Activated T-cell treated with anti-CD3 and anti-CD28 coated beads for 4 hours (primary cell): ENCODE measurements at places on chromosomes 6 and 20.

GRCh38 chr6:11953641-11954040, 58.5 kb upstream of the HIVEP1 start:
- no peak for DNase-seq

DNA sequence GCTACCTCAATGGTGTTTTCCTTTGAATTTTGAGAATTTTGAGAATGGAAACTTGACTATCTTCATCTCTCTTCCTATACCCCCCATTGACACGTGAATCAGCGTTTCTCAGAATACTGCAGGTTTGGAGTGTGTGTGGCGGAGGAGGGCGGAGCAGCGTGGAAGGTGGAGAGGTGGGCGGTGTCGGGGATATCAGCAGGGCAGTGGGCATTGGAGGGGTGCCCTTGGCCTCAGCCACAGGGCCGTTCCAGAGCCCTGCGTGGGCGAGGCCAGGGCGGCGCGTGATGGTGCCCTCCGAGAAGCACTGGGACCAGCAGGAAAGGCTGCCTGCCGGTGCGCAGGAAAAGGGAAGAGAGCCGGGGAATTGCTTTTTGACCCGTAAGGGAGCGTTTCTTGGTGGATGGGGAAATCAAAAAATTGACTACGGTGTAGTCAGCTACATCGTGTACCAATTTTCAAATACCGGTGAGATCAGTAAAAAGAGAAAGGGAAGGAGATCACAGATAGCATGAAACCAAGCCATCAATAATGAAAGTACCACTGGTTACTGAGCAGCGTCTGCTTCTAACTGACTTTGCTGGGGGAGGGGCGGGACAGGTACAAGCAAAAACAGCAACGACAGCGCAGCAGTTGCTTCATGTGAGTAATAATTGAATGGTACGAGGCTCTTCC, 82.7 kb upstream of the DUSP22 start:
- no peak for DNase-seq

- DNase-seq: no peak
Observed at GRCh38 chr6:108966855-108967755, 118.9 kb downstream of the ARMC2 start.

- no peak for DNase-seq
Observed at GRCh38 chr6:134719911-134720310, 230.0 kb downstream of the ALDH8A1 start.

DNA sequence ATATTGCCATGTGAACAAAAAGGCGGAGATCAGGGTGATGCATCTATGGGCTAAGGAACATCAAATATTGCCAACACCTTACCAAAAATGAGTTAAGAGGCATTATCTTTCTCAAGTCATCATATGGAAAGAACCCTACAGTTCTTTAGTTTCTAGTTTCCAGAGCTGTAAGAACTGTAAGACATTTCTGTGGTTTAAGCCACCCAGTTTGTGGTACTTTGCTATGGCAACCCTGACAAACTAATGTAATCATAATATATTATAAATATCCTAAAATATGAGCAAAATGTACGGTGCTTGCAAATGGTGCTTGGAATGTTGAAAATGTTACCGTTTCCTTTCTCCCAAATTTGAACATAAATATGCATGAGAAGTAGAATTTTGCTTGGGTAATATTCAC, 349.6 kb downstream of the PHF3 start:
- DNase-seq: no peak

- no peak for DNase-seq
Observed at GRCh38 chr6:81790034-81790433, 37.6 kb upstream of the TENT5A start.

- no peak for DNase-seq
Observed at GRCh38 chr6:64310214-64310613, 674.6 kb downstream of the PHF3 start.

DNA sequence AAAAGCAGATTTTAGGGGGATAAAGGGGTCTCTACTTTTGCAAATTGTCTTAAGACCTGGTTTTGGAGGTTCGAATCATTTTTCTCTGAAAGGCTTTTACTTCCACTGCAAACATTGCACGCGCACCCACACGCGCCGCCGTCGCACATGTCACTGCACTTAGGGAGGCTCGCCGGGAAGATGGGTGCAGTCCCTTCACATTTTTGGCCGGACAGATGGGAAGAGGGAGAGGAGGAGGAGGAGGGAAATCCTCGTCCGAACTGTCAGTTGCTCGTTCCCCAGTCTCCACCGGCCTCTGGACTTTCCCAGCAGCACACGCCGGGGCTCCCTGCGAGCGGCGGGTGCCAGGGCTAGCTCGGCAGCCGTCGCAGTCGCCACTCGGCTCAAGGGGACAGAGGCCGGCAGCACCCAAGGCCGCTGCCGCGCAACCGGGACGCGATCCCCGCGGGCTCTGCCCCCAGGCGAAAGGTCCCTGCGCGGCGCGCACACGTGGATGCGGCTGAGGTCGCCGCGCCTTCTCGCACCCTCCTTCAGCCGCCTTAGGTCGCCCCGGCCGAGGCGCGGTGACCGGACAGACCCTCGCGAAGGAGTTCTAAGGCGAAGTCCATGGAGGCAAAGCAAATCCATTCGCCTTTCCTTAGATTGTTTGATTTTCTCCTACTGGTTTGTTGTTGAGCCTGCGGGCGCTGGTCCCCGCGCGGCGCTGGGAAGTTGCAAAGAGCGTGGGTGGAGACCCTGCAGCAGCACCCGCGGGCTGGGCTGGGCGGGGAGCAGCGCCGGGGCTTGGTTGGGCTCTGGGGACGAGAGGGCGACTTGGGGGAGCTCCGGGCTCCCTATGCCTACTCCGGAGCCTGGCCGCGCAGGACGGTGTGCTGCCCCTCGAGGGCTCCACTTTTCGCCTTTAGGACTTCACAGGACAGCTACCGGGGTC, 1.2 kb downstream of the MYB start:
- peak; percentile 27 for DNase-seq

GRCh38 chr6:69974193-69974592, 107.8 kb downstream of the COL19A1 start:
- no peak for DNase-seq

- DNase-seq: no peak
Observed at GRCh38 chr20:44627364-44628010, 24.0 kb downstream of the ADA start.

GRCh38 chr6:46510651-46511050, 19.4 kb upstream of the RCAN2 start:
- DNase-seq: no peak

GRCh38 chr6:46637933-46638332, 14.7 kb downstream of the CYP39A1 start:
- DNase-seq: no peak

DNA sequence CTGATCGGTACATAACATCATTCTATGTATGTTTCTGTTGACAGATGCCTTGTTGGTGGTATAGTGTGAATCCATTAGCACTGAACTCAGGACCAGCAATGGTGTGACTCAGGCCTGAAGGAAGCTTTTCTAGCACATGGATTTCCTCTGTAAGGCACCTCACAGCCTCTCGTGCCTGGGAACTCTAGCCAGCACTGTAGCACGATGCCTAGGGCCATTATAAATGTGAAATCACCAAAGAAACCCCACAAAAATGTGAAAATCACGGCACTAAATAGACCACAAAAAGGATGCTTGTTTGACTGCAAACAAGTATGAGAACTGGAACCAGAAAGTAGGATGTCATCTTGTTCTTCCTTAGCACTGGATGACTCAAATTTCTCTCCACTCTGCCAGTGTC, 63.7 kb upstream of the NKX2-2 start:
- no peak for DNase-seq

GRCh38 chr20:23147964-23148730, 62.0 kb upstream of the CD93 start:
- DNase-seq: no peak

DNA sequence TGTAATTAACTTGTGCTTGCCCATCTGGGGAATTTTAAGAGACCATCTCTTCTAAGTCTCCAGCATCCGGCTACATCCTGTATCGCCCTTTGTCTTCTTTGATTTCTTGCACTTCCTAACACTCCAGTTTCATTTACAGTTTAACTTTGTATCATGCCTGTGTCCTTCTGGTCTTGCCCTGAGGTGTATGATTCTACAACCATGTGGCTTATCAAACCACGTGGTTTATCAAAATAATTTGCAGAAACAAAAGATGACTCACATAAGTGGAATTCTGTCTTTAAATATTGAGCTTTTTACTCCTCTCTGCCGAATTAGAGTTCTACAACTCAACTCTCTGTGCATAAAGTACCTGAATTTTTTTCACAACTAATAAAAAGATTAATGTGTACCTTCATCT, 580.7 kb downstream of the KIF16B start:
- no peak for DNase-seq

DNA sequence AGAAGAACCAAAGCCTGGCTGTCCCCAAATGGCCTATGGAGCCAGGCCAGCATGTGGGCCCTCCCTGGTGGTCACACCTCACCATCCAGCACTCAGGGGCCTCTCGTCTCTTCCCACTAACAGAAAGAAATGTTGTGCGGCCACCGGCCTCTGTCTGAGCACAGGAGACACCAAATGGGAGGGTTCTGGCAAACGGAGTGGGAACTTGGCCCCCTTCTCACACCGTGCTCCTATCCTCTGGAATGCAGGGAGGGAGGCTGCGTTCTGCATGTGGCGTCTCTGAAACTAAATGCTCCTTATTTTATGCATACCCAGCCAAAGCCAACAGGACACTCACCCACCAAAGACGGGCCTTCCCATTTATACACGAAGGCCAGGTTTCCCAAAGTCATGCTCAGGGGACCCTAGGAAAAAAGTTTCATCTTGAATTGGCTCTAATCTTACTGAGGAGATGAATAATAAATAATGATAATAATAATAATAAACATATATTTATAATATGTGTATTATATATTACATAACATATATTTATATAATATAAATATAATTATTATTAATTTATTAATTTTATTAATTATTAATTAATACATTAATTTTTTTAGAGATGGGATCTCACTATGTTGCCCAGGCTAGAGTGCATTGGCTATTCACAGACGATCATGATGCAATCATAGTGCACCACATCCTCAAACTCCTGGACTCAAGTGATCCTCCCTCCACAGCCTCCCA, 102.4 kb downstream of the FOXF2 start:
- no peak for DNase-seq

DNA sequence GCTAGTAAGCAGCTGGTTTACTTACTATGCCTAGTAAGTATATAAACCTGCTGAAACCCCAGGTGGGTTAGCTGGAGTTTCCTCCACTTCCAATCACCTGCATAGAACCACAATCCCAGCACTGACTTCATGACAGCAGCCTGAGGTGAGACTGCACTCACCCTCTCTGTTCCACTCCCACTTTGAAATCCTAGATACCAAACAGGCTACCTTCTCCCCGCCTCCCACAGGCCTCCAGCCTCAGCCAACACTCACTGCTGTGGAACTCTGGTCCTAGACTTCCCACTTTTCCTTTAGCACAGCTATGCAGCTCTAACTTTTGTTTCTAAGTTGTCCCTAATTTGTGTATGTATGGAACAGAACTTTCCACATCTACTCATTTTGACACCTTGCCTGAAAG, 149.7 kb upstream of the ARID1B start:
- DNase-seq: no peak
